ENCODE measurements at places on chromosomes 7 and 10.

- DNase-seq, result no peak
These were observed 252.4 kb upstream of the TPK1 start for GRCh38 chr7:145088111-145088745.

DNA sequence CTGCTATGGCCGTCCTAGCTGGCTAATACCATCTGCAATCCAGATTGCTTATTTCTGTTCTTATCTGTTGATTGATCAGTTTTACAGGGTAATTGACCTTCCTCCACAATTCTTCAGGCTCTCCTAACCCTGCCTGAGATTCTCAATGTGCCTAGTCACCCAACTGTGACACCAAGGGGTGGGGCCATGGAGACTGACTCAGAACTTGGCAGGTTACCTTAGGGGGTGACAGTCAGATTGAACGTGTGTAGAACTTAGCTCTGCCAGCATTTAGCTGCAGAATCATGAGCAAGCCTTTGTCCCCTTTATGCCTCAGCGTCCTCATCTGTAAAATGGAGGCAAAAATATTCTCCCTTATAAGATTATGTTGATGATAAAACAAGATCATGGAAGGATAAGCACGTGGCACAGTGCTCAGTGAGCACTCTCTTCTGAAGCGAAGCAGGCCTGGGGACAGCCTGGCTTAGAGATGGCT lies 19.1 kb upstream of the LEP start:
- DNase-seq, result no peak

- DNase-seq, result no peak
These were observed 927.3 kb upstream of the ZNF722 start for GRCh38 chr7:63071396-63071795.

DNA sequence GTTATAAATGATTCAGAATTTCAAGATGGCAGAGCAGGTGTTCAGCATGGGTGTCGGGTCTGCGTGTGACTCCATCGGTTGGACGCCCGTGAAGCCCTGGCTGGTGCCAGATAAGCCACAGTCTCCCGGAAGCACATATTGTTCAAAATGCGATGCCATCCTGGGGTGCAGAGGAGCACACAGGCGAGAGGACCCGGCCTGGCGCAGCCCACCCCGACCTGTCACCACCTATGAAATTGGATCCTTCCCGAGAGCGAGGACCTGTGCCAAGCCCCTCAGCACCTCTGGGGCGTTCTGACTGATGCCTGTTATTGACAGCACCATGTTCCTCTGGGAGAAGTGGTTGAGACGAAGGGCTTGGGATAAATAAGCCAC lies 110.1 kb downstream of the ACTR3B start:
- DNase-seq, result no peak

DNA sequence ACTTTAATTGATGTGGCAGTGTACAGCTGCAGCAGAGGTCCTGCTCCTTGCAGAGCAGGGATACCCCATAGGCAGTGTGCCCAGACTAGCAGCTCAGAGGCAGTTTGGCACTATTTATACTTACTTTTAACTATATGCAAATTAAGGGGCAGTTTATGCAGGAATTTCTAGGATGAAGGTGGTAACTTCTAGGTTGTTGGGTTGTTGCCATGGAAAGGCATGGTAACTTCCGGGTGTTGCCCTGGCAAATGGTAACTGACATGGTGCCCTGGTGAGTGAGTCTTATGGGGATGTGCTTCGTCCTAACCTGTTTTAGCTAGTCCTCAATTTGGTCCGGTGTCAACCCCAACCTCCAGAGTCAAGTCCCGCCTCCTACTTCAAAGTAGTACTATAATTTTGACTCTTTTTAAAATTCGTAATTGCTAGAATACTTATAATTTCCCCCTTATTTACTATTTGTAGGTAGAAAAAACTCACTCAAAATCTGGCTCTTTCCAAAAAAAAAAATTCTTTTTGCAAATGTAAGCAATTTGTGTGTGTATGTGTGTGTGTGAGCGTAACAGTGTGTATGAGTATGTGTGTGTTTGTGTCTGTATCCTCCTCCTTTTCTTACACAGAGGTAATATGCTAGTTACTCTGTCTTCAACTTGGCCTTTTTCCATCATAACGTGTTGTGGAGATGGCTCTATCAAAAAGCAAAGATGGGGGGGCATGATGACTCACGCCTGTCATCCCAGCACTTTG lies 5.9 kb downstream of the COL26A1 start:
- no peak for DNase-seq

GRCh38 chr7:124201768-124202349 lies 169.0 kb upstream of the TMEM229A start:
- no peak for DNase-seq

- DNase-seq, result no peak
These were observed 281.3 kb downstream of the CACNA2D1 start for GRCh38 chr7:82162289-82162688.

- DNase-seq, result no peak
These were observed 24.8 kb upstream of the DLD start for GRCh38 chr7:107865956-107866775.

DNA sequence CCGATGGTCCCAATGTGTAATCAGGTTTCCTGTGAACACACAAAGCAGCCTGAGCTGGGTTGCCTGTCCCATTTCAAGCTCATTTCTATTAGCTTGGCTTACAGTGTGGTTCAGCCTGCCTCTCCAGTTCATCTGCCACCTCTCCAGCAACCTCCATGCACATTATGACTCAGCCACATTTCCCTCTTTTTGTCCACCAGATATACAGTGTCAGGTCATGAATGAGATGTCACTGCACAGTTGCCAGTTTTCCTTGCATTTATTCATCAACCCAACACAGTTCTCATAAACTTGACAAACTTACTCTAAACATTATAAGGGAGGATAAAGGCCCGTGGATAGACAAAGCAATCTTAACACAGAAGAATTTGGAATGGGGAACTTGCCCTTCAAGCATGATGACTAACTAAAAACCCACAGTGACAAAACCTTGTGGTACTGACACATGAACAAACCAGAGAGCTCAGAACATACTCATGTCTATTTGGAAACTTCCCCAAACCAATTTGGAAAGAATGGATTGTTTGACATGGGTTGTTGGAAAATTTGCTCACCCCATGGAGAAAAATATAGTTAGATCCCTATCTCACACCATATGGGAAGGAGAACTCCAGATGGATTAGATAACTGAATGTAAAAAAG lies 2.5 kb upstream of the CFAP58 start:
- DNase-seq, result no peak

GRCh38 chr10:62904281-62904875 lies 88.2 kb upstream of the EGR2 start:
- DNase-seq, result no peak

DNA sequence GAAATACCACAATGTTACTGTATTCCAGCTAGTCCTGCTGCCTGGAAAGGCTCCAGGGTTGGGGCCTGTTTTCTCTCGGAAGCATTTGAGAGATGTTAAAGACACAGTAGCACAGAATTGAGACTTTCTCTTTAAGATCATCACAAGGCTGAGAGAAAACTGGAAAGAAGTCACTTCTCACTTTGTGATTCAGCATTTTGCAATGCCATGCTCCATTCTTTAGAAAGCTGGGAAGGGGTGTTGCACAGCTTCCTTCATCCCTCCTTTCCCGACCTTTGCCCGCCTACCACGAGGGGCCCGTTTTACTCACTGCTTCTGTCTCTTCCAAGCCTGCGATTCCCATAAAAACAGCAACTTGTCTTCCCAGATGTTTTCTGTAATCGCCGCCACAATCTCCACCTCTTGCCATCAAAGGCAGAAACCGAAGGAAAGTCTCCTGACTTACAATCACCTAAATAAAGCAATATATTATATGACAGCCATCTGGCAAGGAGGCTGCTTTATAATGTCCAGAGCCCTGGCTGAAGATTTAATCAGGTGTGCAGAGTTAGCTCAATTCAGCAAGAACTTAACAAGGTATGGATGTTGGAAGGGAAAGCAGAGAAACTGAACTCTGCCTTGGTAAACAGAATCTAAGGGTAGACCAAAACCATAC lies 18.9 kb downstream of the NOD1 start:
- DNase-seq, result no peak

GRCh38 chr7:28988810-28989209 lies 30.7 kb upstream of the TRIL start:
- no peak for DNase-seq

GRCh38 chr10:57963546-57963945 lies 304.1 kb downstream of the IPMK start:
- DNase-seq, result no peak

GRCh38 chr7:7517754-7518153 lies 17.9 kb downstream of the COL28A1 start:
- DNase-seq, result no peak

GRCh38 chr10:33224251-33224965 lies 110.1 kb downstream of the NRP1 start:
- no peak for DNase-seq

DNA sequence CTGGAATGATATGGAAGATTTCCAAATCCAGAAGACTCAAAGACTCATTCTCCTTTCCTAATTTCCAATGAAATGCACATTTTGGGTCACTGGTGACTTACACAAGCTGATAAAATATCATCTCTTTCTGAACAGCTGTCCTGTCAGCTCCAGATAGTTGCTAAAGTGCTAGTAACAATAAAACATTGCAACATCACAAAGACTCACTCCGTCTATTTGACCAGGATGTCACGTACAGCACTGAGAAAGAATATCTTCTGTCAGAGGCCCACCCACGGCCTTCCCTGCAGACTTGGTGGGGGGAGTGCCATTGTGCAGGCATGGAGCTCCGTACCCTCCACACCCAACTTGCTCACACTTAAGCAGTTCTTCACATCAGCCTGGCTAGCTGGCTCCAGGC lies 78.9 kb upstream of the EGR2 start:
- DNase-seq, result no peak

DNA sequence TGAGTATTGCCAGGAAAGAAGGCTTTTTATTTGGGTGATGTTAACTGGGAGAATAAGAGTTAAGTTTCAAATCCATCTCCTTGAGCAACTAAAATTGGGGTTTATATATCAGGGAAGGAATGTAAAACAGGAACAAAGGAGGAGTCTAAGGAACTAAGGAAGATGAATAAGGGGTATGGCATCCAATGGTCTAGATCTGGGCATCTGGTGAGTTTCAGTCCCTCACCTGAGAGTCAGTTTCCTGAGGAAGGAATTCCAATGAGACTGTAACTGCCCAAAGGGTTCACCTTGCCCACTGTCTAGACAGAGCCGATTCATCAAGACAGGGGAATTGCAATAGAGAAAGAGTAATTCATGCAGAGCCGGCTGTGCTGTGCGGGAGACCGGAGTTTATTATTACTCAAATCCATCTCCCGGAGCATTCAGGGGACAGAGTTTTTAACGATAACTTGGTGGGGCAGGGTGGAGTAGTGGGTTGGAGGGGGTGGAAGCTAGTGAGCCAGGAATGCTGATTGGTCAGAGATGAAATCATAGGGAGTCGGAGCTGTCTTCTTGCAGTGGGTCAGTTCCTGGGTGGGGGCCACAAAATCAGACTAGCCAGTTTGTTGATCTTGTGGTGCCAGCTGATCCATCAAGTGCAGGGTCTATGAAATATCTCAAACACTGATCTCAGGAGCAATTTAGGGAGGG lies 188.3 kb upstream of the STK17A start:
- no peak for DNase-seq

DNA sequence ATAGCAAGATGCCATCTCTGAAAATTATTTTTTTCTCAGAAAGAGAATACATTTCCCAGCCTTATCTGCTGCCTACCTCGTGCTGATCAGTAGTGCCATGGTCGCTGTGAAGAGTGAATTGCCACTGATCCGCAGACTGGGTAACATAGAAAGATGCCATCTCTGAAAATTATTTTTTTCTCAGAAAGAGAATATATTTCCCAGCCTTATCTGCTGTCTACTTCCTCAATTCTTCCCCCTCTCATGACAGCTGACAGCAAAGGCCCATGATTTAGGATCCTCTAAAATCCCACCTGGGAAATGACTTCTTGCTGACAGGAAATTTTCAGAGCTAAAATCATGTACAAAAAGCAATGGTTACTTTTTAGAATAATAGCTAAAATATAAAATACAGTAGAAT lies 92.5 kb upstream of the AHR start:
- DNase-seq, result no peak

GRCh38 chr7:31710171-31710570 lies 23.2 kb downstream of the PPP1R17 start:
- no peak for DNase-seq
